Heart left ventricle (tissue), 16 donors: ENCODE measurements at places on chromosomes 5 and 9. TPM values are rescaled to one million over a fixed set of nuclear protein-coding genes. Genes with fewer than 3 reads are reported as not detected.

DNA sequence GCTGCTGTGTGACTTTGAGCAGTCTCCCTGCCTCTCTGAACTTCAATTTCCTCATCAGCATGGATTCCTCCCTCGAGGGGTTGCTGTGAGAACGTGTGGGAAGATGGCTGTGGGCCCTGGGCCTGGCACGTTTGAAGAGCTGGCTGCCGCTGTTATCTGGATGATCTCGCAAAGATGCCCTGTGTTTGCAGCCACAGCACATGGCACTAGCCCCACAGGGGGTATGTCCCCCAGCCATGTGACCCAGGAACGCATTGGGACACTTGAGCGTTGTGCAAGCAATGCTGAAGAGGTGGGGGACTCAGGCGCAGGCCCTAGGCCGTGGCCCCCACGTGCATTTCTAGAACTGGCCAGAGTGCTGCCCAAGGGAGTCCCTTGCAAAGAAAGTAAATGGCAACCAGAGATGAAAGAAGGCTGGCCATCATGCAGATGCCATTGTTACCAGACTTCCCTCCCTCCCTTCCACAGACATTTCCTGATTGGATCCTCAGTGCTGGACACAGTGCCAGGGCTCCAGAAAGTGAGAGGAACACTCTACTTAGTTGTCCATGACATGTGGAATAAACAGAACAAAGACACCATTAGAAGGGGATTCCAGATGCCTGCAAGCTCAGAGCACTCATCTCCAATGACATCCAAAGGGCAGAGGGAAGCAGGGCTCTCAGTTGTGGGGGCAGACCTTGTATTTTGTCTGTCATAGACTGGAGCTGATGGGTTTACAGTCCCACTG is 65.1 kb upstream of the NEURL1B start:
- no peak for DNase-seq

DNA sequence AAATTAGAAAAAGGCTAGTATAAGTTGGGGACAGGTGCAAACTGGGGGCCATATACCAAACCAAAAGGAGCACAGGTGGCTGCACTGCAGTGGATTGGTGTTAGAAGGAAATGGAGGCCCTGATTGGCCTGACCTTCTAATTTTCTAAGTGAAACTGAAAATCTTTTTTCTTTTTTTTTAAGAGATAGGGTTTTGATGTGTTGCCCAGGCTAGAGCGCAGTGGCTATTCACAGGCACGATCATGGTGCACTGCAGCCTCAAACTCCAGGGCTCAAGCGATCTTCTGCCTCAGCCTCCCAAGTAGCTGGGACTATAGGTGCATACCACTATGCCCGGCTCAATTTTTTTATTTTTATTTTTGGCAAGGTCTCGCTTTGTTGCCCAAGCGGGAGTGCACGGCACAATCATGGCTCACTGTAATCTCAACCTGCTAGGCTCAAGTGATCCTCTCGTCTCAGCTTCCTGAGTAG is 9.8 kb upstream of the CCDC69 start:
- no peak for DNase-seq

DNA sequence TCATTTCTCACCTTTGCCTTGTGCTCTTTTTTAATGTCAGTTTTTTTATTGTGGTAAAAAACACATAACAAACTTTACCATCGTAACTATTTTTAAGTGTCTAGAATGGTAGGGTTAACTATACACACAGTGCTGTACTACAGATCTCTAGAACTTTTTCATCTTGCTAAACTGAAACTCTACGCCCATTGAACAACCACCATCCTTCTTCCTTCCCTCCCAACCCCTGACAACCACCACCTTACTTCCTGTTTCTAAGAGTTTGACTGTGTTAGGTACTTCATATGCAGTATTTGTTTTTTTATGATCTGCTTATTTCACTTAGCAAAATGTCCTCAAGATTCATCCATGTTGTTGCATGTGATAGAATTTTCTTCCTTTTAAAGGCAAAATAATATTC is 54.9 kb downstream of the PSAT1 start:
- DNase-seq, result no peak

- DNase-seq, result no peak
These were observed 90.3 kb downstream of the BARX1 start for GRCh38 chr9:93864840-93865239.

DNA sequence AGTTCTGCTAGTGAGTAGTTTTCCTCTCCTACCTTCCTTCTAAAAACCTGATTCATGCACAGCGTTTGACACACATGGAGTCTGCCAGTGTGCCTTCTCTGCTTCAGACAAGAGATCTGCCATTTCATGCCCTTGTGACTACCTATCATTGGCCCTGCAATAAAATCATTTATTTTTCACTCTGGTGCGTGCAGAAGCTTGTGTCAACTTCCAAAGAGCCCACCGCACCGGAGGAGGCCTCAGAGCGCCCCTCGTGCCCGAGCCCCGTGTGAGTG is 13.7 kb downstream of the HNRNPH1 start:
- no peak for DNase-seq

DNA sequence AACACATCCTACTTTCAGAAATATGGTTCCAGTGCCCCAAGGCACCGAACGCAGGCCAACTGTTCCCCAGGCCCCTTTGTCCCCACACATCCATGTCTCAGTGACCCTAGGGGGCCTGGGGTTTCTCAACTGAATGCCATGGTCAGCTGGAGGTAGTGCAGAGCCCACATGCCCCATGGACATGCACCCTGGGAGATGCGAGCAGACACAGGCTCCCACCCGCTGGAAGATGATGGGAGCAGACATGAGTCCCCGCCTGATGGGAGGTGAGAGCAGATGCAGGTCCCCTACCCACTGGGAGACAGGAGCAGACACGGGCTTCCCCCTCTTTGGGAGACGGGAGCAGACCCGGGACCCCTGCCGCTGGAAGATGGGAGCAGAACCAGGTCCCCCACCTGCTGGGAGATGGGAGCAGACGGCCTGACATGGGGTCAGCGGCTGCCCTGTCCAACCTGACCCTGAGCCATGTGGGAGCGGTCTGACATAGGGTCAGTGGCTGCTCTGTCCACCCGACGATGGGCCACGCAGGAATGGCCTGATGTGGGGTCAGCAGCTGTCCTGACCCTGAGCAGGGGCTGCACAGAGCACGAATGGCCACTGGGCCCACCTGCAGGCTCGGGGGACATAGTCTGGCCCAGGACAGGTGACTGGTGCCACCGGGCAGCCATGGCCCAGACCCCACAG is 18.4 kb downstream of the ZDHHC11B start:
- DNase-seq, result peak; percentile 15

GRCh38 chr9:89675058-89675742 is 70.4 kb downstream of the GADD45G start:
- DNase-seq, result no peak

DNA sequence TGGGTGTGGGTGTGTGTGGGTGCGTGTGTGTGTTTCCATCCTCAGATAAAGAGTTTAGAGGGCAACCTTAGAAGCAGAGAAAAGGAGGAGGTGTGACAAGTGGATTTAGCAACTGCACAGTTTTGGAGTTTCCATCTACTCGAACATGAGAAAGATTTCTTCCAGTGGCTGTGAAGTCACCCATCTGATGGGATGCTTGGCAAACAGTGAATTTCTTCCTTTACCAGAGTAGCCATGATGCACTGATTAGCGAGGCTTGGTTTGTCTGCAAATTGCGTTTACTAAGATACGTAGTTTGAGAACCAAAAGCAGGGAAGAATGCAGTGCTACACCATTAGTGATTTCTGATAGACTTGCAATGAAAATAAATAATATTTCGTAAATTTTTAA is 791 bp upstream of the STARD4 start:
- no peak for DNase-seq

GRCh38 chr9:80520231-80520630 is 948.5 kb downstream of the TLE4 start:
- DNase-seq, result no peak

- no peak for DNase-seq
These were observed 667 bp downstream of the FBXO10 start for GRCh38 chr9:37575511-37575914.

DNA sequence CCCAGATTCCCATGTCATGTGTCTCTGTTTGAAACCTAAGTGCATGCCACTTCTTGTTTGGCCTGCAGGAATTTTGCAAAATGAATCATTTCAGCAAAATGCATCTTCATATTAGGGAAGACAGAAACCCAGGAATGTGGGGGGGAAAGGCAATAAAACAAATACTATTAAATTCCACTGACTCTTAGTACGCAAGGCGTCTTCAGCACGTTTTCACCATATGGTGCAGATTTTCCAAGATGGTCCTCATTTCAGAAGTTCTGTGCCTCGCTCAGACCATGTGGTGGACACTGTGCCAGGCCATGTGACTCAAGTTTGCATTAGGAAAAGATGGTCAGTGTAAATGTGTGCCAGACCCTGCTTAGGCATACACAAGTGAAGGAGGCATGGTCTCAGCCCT is 184.0 kb downstream of the ACTL7B start:
- DNase-seq, result no peak

DNA sequence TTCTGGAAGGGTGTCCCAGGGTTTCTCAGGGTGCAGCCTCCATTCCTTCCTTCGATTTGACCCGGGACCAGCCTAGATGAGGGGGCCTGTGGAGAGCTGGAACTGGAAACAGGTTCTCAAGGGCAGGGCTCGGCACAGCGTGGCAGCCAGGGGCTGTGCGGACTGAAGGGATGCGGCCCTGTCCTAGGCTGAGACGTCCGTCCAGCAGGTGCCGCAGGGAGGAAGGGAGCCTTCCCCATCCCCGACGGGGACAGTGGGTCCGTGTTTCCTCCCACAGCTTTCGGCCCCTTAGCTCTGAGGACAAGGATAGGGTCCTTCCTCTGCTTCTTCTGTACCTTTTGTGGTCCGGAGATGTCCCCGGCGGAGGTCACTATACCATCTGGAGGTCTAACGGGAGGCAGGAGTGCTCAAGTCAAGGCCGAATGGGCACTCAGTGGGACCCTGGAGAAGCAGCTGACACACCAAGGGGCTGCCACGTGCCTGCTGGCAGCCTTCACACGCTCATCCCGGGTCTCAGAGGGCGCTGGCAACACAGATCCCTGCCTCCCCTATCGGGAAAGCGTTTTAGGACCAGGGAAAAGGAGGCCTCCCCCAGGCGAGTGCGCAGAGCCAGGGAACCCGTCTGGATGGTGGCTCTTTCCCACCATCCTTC is 49.9 kb downstream of the USP20 start:
- DNase-seq, result peak; percentile 50

DNA sequence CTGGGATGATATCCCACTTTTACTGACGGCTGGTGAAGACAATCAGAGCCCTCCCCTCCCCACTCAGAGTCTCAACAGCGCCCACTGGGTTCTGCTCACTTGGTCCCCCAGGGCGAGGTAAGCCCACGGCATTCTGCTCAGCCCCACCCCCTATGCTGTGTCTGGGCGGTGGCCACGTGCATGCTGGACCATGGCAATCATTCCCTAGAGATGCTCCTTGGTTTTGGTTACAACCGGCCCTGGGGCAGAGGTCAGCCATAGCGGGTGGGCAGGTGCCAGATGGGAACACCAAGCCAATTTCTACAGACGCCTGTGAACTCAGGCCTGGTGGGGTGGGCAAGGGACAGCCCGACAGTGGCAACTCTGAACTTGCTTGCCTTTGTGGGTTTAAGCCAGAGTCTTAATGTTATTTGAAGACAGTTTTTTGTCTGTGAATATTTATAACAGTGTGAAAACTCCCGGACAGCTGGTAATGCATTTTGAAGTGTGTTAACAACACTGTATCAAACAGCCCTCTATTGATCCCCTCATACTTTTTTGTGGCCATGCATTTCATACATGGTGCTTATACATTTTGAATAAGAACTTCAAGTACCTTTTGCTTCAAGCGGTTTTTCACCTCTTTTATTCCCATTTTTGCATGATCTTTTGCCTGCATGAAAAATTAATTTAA is 94.2 kb downstream of the CRB2 start:
- DNase-seq, result no peak

DNA sequence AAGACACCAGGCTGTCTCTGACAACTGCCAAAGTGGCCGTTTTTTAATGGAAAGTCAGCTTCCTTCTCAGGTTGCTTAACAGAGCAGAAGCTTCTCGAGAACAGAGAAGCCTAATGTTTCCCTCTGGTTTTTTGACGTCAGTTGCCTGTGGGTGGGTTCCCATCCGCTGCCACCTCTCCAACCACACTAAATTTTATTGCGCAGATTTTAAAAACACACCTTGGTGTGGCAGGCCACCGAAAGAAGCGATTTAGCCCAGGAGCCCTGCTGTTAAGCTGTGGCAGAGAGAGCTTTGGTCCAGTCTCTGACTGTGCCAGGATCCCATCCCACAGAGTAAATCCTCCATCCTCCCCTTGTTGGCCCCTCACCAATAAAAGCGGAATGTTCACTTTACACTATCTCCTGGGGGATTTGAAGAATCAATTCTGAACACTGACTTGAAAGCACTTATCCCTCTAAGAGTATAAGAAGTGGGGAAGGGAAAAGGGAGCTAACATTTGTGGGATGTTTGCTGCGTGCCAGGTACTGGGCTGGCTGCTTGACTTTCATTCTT is 181.6 kb downstream of the AOPEP start:
- DNase-seq, result no peak

GRCh38 chr5:20157089-20157488 is 169.1 kb upstream of the CDH18 start:
- DNase-seq, result no peak

DNA sequence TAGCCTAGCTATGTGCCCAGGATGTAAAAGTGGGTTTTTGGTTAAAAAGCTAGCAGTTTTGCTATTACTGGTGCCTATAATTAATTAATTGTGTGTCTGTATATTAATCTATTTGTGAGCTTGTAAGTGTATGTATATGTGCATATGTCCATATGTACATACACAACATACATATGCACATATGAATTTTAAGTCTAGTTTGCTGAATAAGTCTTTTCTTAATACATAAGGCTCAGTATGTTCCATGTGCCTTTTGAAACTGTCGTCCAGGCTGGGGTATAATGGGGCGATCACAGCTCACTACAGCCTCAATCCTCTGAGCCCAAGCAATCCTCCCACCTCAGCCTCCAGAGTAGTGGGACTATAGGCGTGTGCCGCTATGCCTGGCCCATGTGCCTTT is 10.1 kb downstream of the SH3GL2 start:
- DNase-seq, result no peak

- no peak for DNase-seq
These were observed 389.6 kb downstream of the YTHDC2 start for GRCh38 chr5:113902917-113903660.

GRCh38 chr5:2751592-2752021 is at the start of gene IRX2:
Gene IRX2 (minus strand): TSS chr5:2751677. CDS start chr5:2751413, 264 bp downstream.
- DNase-seq, result peak; percentile 86

The SLIT3 gene
- polyA plus RNA-seq, result 2.3 TPM

The PCDHB4 gene
- 0.30 TPM for polyA plus RNA-seq

The RETREG1 gene
- 24.5 TPM for polyA plus RNA-seq

The PCDHGB3 gene
- polyA plus RNA-seq, result 1.7 TPM

The CD72 gene
- polyA plus RNA-seq, result 0.76 TPM

The IL4 gene
- not detected for polyA plus RNA-seq

The GPR151 gene
- not detected for polyA plus RNA-seq

The ZNF366 gene
- polyA plus RNA-seq, result 4.4 TPM

The S1PR3 gene
- polyA plus RNA-seq, result 14.1 TPM
